Activated CD8-positive, alpha-beta T cell treated with anti-CD3 and anti-CD28 coated beads, Interleukin-2, amount 10 ng/mL, durations not matched to agents 7 days and 5 days (primary cell): ENCODE measurements at places on chromosomes 1 and 21. TPM values are rescaled to one million over a fixed set of nuclear protein-coding genes. Genes with fewer than 3 reads are reported as not detected.

The MARCKSL1 gene
- 26.1 TPM for total RNA-seq

The NMNAT2 gene
- total RNA-seq, result not detected

The HAO2 gene
- not detected for total RNA-seq

The MCOLN2 gene
- 12.9 TPM for total RNA-seq

- no peak for DNase-seq
Measured at GRCh38 chr1:60017508-60018205, 55.9 kb downstream of the C1orf87 start.

DNA sequence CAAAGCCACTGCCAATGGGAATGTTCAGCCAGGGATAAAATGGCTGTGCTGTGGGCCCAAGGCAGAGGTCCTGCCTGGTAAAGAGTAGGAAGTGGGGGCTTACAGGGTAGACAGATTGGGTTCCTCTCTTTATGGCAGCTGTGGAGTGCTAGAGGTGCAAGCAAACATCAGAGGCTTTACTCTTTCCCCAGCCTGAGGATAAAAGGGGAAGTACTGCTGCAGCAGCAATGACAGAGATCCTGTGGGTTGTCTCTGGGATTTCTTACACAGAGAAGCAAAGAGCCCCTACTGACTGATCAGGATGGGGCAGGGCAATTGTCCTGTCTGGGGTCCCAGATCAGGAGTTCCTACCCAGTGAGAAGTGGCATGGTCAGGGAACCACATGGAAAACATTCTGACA is 54.2 kb downstream of the DRAM2 start:
- no peak for DNase-seq

DNA sequence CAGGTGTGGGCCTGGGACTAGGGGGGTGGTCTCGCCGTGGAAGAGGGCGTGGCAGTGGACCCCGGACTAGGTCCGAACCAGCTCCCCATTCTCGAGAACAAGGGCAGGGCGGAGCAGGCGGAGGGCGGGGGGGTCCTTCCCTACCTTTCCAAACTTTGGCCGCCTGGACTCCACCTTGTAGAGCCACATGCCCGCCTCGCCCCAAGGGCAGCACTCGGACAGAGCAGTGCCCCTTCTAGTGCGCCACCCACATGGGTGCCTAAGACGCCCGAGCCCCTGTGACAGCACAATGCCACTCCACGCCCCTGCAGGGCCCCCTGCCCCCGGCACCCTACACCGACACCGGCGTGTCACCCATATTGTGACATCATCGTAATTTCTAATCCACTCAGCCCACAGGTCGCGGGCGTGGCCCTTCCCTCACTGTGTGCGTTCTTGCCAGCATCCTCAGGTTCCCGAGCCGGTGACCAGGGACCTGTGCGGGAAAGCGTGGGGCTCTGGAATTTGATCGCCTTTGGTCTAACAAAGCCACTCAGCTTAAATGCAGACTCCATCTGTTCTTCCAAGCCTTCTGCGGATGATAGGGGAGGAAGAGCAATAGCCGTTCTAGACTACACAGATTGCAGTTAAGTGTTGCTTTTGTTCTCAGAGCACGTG is 553 bp upstream of the STMN1 start:
- peak; percentile 32 for DNase-seq

GRCh38 chr21:39979321-39979720 is 112.1 kb downstream of the PCP4 start:
- DNase-seq, result no peak

- no peak for DNase-seq
Measured at GRCh38 chr21:36555199-36555800, 75.4 kb upstream of the CLDN14 start.

DNA sequence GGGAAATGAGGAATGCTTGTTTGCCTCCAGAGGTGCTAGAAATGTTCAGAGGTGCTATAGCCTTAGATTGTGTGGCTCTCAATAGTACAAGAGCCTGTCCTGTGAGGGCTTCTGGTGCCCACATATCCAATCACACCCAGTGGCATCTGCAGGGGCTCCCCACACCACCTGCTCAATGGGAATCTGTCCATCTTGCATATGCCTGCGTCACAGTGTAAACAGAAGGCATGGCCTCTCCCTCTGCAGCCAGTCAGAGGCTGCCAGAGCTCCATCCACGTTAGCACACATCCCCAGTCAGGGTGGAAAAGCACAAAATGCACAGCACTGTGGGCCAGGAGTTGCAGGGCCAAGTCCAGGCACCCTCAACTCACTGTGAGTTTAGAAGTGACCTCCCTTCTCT is 113.6 kb upstream of the GRIK3 start:
- no peak for DNase-seq

DNA sequence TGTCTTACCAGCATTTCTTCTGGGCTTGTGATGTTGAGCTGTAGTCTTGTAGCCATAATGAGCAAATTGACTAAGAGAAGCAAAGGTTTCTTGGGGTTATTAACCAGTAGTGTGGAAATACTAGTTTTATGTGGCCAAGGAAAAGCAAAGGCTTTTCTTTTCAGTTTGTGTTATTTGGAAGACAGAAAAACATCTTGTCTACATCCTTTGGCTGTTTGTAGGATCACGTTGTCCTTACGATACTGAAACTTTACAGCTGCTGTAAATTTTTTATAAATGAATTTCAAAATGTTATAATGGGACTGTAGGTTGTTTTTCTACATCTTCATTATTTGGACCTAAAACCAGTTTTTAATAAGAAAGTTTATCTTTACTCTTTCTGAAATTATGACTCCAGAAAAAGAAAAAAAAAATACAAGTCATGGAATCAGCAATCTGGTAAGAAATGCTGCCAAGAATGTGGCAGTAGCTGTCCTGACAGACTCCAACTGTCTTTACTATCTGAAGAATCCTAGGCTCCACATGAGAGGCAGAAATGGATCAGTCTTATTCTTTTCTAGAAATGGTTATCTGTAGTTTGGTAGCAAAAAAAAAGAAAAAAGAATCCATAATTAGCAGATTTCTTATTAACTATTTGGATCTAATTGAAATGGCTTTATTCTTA is 41.6 kb upstream of the QSOX1 start:
- DNase-seq, result no peak

GRCh38 chr1:173405834-173406233 is 71.3 kb upstream of the PRDX6 start:
- no peak for DNase-seq
